ENCODE measurements at places on chromosomes 11 and 22.
A peak's percentile ranks its signal among the peaks of the same experiment; 100 is the strongest.

- DNase-seq = no peak
Measured at GRCh38 chr11:76747153-76747914, 35.8 kb upstream of the TSKU start.

GRCh38 chr11:13094930-13095687 is 86.0 kb downstream of the RASSF10 start:
- DNase-seq = no peak

DNA sequence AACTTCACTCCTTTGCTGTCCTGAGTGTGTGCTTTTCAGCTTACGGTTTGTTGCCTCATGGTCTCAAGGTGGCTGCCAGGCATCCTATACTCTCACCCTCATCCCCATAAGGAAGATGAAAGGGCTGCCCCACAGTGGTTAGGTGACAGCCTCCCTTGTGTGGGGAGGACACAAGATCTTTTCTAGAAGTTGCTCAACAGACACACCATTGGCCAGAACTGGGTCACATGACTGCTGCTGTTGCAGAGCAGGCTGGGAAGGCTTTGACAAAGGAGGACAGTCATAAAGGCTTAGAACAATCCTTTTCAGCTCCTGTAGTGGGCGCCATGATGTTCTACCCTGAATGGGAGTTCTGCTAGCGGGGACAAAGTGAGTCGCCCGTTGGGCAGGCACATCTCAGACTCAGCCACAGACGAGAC is 69.7 kb upstream of the RASD2 start:
- no peak for DNase-seq

DNA sequence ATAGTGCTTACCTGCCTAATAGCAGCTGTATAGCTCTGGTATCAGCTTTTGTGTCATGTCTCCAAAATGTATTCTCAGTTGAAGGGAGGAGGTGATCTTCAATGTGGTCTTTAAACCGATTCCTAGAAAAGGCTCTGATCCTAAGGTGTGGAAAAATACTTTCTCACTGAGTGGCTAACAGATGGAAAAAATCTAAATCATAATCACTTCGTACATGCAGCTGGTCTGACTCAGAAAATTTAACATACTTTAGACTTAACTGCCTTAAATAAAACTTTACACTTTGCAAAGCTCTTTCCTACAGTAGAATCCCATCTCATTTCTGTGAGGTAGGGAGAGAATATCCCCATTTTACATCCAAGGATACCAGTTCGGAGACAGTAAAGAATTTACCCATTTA is 38.0 kb downstream of the C2CD3 start:
- DNase-seq = no peak

DNA sequence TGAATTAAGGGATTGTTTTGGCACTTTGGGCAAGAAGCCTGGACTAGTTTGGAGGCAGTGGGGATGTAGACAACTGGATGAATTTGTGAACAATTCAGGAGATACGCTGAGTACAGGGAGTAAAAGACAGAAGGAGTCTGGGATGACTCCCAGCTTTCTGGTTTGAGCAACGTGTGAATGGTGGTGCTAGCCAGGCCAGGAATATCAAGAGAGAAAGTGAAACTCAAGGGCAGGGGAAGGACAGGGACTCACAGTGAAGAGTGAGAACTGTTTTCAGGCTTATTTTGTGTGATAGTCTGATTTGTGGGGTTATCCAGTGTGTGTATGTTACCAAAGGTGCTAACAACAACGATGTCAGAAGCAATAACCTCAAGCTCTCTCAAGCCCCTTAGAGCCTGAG is 15.9 kb downstream of the CHRM1 start:
- DNase-seq = no peak

GRCh38 chr11:32016111-32016510 is 74.8 kb upstream of the RCN1 start:
- no peak for DNase-seq

- no peak for DNase-seq
Measured at GRCh38 chr11:61571869-61572268, 9.0 kb downstream of the SYT7 start.

- DNase-seq = no peak
Measured at GRCh38 chr11:1155274-1155693, 2.5 kb upstream of the MUC5AC start.

DNA sequence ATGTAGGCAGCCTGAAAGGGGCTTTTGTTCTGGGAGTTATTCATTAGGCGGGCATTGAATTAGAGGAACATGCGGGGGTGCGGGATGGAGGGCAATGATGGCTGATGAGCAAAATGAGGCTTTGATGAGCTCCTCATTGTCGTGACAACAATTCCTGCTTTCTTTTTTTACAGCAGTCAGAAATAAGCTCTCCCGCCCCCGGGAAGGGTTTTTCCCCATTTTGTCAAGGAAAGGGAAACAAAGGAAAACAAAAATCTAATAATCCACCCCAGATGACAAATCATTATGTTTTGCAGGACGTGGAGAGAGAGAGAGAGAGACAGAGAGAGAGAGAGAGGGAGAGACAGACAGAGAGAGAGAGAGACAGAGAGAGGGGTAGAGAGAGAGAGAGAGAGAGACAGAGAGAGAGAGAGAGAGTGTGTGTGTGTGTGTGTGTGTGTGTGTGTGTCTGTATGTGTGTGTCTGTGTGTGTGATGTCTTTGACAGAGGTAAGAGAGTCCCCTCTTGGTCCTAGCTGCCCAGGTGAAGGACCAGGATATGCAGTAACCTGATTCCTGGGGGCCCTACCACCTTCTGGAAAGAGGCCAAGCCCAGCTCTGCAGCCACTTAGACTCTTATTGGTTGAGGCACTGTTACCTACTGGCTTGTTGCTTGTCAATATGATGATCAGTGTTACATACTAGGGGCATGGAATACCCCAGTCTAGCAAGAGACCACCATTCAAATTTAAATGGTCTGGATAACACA is 46.7 kb upstream of the PARVA start:
- DNase-seq = no peak

DNA sequence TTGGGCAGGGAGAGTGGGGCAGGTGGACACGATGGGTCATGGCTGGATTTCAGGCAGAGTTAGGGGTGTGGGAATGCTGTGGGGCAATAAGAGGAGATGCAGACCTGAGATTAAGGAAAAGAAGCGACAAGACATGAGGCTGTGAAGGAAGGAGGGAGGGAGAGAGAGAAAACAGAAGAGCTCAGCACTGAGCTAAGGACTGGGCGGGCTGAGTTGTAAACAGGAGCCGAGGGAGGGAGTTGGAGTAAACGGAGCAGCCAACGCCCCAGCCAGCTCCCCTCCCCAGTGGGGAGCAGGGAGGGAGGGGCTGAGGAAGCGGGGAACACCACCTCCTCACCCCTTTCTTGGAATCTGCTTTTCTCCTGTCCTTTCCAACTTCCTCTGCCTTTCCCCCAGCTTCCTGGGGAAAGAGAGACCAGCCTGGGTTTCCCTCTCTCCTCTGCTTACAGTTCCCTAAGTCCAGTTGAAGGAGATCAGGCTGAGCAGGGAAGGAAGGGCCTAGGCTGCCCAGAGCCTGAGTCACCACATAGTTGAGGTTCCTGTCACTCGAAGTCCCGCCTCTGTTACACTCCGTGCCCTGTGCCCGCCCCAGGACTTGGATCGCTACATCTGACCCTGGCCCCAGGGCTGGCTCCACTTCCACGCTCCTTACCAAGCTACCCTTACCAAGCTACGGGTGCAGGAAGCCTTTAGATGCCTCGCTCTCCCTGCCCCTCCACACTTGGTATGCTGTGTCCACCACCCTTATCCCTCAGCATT is 6.7 kb upstream of the AHNAK start:
- DNase-seq = peak; percentile 93

All from ELF-1 (cell line).